ENCODE measurements at places on chromosomes 7 and 10.

GRCh38 chr7:27220440-27220955, 20.6 kb upstream of the HOXA13 start:
- DNase-seq = no peak

- DNase-seq = no peak
These were observed 44.6 kb downstream of the SLC16A12 start for GRCh38 chr10:89490596-89491335.

DNA sequence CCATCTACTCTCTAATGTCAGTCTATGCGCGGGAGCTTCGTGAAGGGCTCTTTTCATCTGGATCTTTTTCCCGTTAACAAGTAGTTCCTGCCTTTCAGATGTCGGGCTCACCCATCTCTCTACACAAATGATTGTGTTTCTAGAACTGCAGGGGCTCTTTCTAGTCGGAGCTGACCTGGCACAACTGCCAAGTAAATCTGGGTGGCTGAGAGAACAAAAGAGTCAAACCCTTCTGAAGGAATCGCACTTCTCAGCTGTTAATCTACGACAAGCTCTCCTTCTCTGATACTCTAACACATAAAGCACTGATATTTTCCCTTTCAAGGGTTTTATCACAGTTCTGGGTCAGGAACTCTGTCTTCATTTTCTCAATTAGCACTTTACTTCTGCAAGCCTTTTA, 144.7 kb downstream of the NRP1 start:
- DNase-seq = no peak

GRCh38 chr7:108063520-108063933, 60.6 kb upstream of the LAMB1 start:
- DNase-seq = no peak

GRCh38 chr10:2334575-2334974, 597.2 kb upstream of the ADARB2 start:
- no peak for DNase-seq

- no peak for DNase-seq
These were observed 26.3 kb upstream of the UTF1 start for GRCh38 chr10:133203652-133204195.

DNA sequence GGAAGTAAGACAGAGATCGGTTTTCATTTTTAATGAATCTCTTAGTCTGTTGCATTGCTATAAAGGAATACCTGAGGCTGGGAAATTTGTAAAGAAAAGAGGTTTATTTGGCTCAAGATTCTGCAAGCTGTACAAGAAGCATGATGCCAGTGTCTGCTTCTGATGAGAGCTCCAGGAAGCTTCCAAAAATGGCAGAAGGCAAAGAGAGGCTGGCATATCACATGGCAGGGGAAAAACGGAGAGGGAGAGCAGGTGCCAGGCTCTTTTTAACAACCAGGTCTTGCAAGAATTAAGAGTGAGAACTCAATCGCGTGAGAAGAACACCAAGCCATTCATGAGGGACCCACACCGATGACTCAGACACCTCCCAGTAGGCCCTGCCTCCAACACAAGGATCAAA, 125.0 kb upstream of the THSD7A start:
- no peak for DNase-seq

DNA sequence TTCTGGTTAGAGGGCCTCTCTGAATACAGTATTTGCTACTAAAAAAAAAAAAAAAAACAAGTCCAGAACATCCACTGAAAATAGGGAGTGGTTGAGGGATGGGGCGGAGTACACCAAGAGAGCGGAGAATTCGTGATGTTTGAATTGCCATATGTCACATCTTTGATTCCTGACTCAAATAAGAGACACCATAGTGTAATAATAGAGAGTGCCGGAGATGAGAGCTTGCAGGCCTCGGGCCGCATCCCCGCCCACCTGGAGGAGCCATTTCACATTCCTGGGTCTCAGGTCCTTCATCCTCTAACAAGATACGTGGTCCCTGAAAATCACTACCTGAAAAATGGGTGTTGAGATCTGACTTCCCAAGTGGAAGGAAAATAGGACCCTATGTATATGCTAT, 46.8 kb downstream of the KIAA1549 start:
- no peak for DNase-seq

GRCh38 chr7:150410680-150411346, 31.7 kb downstream of the ZNF775 start:
- no peak for DNase-seq

- DNase-seq = no peak
These were observed 87.7 kb downstream of the GFRA1 start for GRCh38 chr10:116185199-116185867.

GRCh38 chr7:69365651-69366192, 232.6 kb upstream of the AUTS2 start:
- DNase-seq = peak; percentile 22

DNA sequence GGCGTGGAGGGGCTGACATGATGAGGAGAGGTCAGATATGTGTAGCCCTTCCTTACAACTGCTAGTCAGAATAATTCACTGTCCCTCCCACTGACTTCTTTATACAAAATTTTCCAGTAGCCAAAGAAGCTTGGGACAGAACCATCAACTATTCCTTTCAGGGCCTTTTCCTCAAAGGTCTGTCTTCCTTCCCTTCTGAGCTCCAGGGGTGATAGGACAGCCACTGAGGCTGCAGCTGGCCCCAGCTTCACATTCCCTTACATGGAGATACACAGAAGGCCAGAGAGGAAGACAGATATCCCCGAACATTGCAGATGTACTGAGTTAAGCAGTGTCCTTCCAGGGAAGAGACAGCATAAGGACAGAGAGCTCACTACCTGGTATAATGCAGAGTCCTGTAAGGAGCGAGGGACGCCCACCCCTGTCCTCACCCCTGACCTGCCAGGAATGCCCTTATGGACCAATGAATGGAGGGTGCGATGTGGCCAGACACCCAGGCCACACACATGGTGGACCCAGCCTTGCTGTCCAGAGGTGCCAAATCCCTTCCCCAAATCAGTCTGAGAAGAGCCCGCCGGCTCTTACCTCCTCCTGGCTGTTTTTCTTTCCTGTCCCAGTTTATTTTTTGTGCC, 754.7 kb downstream of the GRID1 start:
- DNase-seq = no peak

DNA sequence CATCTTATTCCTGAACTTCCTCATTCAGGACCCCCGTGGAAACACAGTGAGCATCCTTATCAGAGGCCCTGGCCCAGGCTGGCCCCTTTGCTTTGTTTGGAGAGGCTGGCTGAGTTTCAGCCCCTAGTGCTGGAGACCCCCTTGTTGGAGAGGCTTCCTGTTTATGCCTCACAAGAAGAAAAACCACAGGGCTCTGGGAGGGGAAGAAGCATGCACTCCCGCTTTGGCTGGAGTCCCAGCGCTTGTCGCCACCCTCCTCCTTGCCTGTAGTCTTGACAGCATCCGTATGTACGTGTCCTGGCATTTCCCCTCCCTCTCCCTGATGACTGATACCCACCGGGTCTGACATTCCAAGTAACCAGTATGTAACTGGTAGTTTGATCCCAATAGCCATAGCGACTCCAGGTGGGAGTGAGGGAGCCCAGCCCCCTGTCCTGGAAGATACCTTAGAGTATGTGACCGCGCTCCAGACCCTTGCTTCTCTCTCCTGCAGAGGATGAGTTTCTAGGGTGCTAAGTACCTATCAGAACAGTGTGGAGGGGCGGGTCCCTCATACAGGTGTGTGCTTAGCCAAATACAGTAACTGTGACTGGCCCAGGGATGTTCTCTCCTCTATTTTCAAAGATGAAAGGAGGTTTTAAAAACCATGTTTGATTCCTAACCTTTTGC, 6.9 kb upstream of the ATP6V0E2 start:
- DNase-seq = no peak

DNA sequence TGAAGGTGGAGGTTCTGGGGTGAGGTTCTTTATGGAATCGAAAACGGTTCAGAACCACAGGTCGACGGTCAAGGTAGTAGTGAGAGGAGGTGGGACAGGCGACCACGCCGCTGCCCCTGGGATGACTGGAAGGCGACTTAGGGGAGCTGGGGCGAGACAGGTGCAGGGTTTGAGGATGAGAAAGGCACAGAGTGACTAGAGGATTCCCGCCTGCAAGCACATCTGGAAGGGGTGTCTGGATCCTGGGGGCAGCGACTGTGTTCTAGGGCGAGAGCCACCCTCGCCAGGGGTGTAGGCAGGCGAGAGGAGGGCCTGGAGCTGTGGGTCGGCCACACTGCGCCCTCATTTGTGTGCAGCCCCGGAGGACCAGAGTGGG, 468 bp upstream of the IRF5 start:
- DNase-seq = no peak

DNA sequence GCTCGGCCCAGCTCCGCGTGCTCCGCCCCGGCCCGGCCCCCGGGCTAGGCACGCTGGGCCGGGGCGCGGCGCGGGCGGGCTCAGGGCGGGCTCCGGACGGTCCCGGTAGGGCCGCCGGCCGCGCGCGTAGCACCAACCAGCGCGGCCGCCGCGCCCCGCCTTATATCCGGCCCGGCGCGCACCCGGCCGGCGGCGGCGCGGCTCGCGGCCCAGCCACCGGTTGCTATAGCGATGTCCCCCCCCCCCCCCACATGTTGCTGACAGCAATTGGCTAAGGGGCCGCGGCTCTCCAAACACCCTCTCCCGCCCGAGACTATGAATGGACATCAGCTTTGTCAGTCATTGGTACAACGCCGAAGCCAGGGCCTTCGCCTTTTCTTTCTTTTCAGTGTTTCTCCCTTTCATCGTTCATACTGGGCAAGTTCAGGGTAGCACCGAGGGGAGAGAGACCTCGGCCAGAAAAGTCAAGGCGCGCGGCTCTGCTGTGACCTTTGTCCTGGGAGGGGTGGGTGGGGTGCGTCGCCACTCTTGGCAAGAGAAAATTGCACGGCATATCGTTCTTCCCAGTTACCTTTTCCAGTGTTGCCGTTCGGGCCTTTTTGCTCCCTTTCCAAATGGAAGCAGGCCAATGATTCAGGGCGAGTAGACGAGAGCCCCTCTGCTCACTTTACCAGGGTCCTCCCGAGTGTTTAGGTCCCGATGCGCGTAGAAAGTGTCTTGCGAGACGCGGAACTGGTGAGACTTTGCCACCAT, 354.2 kb downstream of the DNAJB6 start:
- DNase-seq = peak; percentile 73

- no peak for DNase-seq
These were observed 51.0 kb upstream of the TRIM8 start for GRCh38 chr10:102593074-102593803.

DNA sequence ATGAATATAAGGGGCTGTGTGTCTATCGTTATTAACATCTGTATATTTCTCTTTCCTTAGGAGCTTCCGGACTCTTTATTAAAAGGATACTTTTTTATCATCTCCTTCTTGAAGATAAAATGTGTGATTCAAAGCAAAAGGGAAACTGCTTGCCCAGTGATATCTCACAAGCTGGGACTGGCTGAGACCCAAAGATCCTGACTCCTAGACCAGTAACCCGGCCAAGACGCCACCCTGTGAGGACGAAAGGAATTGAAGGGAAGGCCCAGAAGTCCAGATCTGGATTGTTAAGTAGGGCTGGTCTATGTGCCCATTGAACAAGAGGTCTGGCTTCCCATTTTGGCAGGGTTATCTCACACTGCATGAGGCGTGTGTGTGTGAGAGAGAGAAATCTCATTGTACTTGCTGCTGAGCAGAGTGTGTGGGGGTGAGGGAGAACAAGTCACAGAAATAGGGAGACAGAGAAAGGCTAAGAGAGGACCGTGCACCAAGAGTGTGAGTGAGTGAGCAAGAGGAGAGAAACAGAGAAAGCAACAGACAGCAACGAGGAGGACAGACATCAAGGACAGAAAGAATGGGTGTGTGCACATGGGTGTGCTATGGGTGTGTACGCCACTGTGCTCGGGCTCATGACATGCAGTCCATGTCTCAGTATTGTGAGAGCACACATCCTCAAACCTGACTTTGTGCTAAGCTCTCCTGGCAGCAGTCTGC, 75.4 kb downstream of the PLXNA4 start:
- no peak for DNase-seq

DNA sequence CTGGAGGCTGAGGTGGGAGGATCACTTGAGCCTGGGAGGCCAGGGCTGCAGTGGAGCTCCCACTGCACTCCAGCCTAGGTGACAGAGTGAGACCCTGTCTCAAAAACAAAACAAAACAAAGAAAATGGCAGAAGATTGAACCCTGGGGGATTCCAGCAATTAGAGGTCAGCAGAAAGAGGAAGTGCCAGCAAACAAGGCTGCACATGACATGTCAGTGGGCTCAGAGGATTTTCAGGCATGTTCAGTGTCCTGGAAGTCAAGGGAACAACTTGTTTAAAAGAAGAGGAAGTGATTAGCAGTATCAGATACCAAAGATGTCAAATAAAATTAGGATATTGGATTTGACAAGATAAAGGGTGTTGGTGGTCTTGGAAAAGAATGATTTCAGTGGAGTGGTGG, 32.3 kb downstream of the RAB18 start:
- DNase-seq = no peak

DNA sequence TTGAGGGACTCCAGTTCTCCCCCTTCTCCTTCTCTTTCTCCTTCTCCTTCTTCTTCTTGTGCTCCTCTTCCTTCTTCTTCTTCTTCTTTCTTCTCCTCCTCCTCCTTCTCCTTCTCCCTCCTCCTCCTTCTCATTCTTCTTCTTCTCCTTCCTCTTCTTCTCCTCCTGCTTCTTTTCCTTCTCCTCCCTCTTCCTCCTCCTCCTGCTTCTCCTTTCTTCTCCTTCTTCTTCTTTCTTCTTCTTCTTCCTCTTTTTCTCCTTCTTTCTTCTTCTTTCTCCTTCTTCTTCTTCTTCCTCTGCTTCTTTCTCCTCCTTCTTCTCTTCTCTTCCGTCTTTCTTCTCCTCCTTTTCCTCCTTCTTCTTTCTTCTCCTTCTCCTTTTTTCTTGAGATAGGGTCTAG, 25.6 kb upstream of the LIMK1 start:
- DNase-seq = no peak

DNA sequence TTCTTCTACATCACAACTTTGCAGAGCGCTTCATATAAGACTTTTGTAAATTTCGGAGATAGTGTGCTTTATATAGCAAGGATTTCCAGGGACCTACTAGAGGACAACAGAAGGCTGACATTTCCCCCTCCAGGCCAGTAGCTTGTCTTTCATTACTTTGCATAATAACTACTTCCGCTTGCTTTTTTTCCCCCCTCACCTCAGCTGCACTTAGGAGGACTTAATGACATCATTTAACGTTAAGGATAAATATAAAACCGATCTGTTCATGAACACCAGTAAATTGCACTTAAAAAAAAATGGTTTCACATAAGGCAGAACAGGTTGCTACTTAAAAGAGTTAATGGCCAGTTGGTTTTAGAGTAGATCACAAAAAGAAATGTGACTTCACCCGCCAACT, 172.3 kb downstream of the AUTS2 start:
- no peak for DNase-seq
